ENCODE measurements at places on chromosomes 12 and 14. TPM values are rescaled to one million over a fixed set of nuclear protein-coding genes. Genes with fewer than 3 reads are reported as not detected.

Gene NPFF
- not detected for total RNA-seq

Gene LRRC10
- total RNA-seq: not detected

Gene OR6C70
- not detected for total RNA-seq

GRCh38 chr12:114403011-114403689, 2.8 kb downstream of the TBX5 start:
- DNase-seq: no peak

DNA sequence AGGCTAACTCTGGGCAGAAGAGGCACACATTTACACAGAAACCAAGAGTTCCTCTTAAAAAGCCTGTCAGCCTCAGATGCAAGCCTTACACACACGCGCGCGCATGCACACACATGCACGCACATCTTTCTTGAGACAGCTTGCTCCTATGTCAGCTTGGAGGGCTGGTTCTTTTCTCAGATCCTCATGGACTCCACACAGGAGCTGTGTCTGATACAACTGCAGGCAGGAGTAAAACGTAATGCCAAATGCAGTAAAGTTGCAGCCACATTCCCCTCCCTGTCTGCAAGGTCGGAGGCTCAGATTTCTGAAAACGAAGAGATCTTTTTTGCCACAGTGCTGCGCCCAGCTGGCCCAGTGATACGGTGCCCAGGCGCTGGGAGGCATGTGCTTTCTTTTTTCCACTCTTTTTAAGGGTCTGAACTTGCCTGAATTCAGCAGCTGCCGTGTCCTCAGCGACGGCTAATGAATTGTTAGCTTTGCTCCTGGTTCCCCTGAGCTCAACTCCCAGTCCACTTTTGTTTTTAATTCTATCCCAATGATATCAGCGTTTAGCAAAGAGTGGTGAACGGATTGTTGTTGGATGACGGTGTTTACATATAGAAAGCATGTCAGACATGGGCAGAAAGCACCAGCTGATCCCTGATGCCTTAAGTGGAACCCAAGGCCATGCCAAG, 72.9 kb upstream of the FOXN3 start:
- no peak for DNase-seq

- DNase-seq: no peak
These were observed 67.2 kb downstream of the PTPRR start for GRCh38 chr12:70853326-70853725.

DNA sequence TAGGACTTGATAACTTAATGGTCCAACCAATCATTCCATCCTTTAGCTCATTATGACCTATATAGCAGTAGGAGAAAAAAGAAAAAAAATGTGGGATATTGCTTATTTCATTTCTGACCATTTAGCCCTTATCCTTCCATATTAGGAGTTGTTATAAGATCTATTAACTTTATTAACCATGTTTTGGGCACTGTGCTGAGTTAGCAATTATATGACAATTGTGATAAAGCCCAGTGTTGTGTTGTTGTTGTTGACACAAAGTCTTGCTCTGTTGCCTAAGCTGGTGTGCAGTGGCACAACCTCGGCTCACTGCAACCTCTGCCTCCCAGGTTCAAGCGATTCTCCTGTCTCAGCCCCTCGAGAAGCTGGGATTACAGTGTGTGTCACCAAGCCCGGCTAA, 569.7 kb upstream of the FOXG1 start:
- no peak for DNase-seq

GRCh38 chr12:14396071-14396470, 30.6 kb downstream of the ATF7IP start:
- no peak for DNase-seq

Data from PC-3 (cell line).